ENCODE measurements at places on chromosomes 4 and X.

GRCh38 chrX:107710617-107711391 lies 64.8 kb downstream of the TSC22D3 start:
- no peak for DNase-seq

DNA sequence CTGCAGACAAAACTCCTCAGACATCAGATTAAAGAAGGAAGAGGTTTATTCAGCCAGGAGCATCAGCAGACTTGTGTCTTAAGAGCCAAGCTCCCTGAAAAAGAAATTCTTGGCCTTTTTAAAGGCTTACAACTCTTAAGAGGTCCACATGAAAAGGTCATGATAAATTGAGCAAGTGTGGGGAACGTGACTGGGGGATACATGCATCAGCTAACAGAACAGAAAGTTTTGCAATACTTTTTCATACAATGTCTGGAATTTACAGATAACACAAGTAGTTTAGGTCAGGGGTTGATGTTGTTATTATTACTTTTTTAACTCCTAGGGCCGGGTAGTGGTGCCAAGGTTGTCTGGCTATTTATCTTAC lies 55.6 kb upstream of the RBMX start:
- DNase-seq = no peak

- DNase-seq = peak; percentile 16
Observed at GRCh38 chr4:169485791-169486742, 126.3 kb downstream of the NEK1 start.

DNA sequence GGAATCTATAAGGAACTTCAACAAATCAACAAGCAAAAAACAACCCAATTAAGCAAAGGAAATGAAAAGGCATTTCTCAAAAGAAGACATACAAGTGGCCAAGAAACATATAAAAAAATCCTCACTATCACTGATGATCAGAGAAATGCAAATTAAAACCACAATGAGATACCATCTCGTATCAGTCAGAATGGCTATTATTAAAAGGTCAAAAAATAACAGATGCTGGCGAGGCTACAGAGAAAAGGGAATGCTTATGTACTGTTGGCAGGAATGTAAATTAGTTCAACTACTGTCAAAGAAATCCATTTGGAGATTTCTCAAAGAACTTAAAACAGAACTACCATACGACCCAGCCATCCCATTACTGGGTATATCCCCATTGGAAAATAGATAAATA lies 292.4 kb upstream of the FAT1 start:
- no peak for DNase-seq

- no peak for DNase-seq
Observed at GRCh38 chrX:153728951-153729631, 4.4 kb downstream of the ABCD1 start.

GRCh38 chrX:130304587-130305368 lies 34.9 kb upstream of the SLC25A14 start:
- DNase-seq = no peak

DNA sequence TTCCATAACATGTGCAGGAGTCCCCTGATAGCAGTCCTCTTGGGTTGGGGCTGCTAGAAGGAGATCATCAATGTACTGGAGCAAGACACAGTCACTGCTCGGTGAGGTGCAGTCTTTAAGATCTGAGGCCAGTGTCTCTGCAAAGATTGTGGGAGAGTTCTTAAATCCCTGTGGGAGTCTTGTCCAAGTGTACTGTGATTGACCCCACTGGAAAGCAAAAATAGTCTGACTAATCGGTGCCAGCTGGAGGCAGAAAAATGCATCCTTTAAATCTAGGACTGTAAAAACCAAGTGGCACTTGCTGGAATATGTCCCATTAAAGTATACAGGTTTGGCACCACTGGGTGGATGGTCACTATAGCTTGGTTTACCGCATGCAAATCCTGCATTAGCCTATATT lies 31.1 kb downstream of the SULT1E1 start:
- no peak for DNase-seq

- DNase-seq = peak; percentile 5
Observed at GRCh38 chr4:77586951-77587383, 18.7 kb upstream of the CXCL13 start.

GRCh38 chrX:150719621-150720020 lies 26.4 kb downstream of the MTMR1 start:
- DNase-seq = no peak

GRCh38 chr4:10441512-10441911 lies 15.7 kb downstream of the ZNF518B start:
- DNase-seq = no peak

- DNase-seq = no peak
Observed at GRCh38 chr4:103156106-103156505, 42.0 kb downstream of the CENPE start.

DNA sequence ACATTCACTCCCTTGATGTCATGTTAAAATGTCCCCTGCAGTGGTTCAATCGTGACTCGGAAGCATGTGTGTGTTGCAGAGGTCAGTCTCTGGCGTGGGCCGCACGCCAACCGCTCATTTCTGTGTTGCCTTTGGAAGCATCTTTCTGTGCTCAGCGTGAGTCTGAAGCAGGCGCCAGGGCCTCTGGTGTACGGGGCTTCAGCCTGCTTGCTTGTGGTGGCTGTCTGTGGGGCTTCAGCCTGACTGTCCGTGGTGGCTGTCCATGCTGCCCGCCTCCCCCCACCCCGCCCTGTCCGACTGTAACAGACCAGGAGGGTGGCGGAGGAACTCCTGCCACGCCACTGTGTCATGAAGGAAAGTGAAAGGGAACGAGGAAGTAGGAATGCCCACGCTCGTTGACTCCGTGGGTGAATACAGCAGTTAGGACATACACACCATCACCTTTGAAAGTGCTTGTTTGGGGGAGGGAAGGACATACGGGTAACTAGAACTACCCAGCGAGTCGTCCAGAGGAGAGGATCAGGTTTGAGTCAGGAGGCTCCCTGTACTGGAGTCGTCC lies 14.7 kb upstream of the CLCN4 start:
- no peak for DNase-seq

- DNase-seq = no peak
Observed at GRCh38 chr4:16129336-16129735, 45.5 kb upstream of the PROM1 start.

DNA sequence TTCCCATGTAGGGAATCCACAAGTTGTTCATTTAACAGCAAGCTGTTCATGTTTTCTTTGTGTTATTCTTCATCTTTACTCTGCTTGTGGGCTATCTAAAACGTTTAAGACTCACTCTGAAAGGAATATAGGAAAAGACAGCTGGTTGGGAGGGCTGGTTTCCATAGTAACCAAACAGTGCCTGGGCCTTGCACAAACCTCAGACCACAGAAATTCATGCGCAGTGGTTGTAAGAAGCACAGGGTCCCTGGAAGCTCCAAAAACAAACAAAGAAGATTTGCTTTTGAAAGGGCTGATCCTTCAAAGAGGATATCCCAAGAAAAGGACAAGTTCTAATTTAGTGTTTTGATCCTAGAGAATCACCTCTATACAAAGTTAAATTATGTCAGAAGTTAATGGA lies 7.8 kb downstream of the SERTM2 start:
- DNase-seq = peak; percentile 82

DNA sequence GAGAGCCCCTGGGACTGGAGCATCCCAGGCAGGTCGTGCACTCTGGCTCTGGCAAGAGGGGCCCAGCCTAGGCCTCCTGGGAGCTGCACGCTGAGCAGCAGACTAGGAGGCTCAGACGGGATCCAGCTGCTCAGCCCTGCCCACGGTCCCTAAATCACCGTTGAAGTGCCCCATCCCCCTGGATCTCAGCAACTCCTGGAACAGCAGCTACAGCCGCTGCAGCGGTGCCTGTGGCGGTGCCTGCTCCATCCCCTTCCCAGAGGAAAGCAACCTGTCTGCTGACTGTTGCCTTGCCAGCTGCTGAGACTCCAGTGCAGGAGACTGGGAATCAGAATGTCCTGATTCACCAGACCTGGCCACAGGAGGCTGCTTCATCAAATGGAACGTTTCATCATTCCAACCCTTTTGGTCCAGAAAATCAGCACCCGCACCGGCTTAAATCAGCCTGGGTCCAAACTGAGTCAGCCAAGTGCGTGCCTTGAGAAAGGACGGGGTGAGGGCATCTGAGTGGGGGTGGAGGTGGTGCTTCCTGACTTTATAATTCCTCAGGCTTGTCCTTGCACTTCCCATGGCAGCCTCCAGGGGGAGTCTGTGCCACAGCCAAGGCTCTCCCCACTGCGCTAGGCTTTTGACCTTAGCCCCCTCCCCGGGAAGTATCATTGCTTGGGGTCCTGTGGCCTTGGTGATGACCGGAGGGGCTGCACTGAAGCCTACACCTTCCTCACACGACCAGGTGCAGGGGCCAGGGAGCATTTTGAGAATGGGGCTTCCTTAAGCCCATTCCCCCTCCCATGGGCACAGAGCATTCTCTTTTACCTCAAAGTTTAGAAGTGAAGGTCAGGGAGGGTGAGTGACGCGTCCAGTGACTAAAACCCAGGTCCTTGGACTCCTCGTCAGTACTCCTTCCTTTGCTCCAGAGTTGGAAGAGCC lies 6.5 kb downstream of the ZNF185 start:
- DNase-seq = peak; percentile 29

DNA sequence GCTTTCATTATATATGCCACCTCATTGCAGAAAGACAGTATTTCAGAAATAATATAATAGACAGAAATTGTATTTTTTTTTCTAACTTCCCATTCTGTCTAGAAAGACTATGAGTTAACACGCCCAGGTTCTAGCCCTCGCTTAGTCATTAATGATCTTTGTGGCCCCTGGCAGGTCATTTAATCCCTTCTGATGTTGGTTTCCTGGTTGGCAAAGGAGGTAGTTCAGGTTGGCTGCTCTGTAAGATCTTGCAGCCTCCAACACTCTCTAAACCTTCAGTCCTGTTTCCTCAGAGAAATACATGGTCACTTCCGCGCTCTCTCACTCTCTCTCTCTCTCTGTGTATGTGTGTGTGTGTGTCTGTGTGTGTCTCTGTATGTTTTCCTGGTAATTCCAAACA lies 156.3 kb upstream of the NOCT start:
- no peak for DNase-seq

DNA sequence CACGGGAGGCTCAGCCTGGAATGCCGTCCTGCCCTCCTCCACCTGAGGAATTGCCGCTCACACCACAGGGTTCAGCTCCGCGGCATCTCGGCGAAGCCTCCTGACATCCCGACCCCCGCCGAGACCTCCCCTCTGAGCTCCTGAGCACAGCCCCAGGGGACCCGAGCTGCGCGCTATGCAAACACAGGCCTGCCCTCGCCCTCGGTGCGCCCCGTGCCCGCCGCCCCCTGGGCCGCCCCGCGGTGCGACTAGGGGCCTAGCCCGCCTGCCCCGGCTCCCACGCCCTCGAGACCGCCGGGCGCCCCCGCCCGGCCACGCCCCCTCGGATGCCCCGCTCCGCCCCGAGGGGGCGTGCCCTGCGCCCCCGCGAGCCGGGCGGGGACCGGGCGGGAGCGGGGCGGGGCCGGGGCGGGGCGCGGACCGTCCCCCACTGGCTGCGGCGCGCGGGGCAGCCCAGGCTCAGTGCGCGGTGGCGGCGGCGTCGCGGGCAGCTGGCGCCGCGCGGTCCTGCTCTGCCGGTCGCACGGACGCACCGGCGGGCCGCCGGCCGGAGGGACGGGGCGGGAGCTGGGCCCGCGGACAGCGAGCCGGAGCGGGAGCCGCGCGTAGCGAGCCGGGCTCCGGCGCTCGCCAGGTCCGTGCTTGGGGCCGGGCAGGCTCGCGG lies at the start of gene FGFR3:
FGFR3 (plus strand) TSS at position 462 of the 664 bp plus-strand sequence. CDS start 642 bp downstream, outside the sequence.
- no peak for DNase-seq

DNA sequence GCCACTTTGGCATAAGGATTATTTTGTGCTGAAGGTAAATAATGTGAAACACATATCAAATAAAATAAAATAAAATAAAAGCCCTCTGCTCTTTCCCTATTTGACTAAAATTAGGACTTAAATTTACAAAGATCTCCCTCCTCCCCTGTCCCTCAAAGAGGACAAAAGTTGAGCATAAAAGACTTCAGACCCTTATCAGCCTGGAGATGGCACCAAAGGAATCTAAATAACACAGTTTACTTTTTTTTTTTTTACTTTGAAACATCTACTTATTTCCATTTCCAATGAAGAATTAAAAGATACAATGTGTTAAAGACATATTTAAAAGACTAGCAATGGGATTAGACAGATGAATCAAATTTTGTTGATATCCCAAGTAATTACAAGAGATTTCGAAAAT lies 89.7 kb downstream of the EPHA5 start:
- DNase-seq = peak; percentile 4

- no peak for DNase-seq
Observed at GRCh38 chr4:108092288-108092687, 76.4 kb downstream of the LEF1 start.

- DNase-seq = no peak
Observed at GRCh38 chr4:7734651-7735260, 204.9 kb downstream of the AFAP1 start.

DNA sequence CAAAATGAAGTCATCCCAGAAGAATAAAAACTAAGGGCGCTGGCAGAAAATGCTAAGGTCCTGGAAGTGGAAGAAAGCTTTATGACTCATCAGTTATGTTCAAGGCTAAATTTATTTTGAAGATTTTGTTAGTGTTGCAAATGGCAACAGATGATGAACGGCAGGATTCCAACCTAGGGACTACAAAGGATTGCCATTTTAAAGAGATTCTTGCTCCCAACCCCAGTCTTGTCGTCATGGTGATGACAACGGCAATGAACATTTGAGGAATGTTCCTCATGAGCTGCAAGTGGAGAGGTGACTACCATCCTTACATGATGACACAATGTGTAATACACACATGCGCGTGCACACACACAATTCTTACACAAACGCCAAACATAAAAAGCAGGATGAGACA lies 54.4 kb upstream of the FTHL17 start:
- no peak for DNase-seq

GRCh38 chr4:118767109-118767508 lies 68.8 kb downstream of the SEC24D start:
- no peak for DNase-seq

DNA sequence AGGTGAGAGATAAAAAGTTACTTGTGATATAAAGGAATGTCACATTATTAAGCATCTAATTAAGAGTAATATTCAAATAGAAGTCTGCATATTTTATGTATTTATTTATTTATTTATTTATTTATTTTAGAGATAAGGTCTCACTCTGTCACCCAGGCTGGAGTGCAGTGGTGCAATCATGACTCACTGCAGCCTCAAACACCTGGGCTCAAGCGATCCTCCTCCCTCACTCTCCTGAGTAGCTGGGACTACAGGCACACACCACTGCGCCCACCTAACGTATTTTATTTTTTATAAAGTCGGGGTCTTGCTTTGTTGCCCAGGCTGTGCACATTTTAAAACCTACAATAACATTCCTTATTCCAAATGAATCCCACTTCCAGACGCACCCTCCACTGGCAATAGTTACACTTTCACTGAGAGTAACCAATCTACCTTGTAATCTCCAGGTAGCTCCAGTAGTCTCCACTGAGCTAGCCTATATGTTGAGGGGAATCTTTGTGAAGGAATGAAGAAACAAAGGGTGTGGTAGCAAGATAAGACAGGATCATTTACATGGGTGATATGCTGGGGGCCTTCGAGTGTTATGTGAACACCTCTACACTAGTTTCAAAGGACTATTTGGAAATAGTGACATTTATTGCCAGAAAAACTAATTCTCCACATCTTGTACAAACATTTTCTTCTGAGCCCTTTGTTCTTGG lies 11.9 kb downstream of the SH3D19 start:
- no peak for DNase-seq

DNA sequence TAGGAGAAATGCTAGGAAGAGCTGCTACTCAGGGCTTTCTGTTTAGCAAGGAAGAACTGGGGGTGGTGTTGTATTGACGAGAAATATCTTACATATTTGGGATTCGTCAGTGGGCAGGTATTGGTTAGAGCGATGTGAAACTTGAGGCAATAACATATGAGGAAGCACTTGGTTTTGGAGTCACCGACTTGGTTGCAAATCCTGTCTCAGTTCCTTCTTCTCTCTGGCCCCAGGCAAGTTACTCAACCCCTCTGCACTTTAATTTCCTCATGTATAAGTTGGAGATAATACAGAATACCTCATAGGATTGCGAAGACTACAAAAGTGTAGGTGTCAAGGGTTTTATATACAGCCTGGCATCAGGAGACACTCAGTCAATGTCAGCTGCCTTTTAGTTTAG lies 34.1 kb downstream of the GPAT3 start:
- no peak for DNase-seq
